ENCODE measurements at places on chromosomes 6 and 20.
A peak's percentile ranks its signal among the peaks of the same experiment; 100 is the strongest.

DNA sequence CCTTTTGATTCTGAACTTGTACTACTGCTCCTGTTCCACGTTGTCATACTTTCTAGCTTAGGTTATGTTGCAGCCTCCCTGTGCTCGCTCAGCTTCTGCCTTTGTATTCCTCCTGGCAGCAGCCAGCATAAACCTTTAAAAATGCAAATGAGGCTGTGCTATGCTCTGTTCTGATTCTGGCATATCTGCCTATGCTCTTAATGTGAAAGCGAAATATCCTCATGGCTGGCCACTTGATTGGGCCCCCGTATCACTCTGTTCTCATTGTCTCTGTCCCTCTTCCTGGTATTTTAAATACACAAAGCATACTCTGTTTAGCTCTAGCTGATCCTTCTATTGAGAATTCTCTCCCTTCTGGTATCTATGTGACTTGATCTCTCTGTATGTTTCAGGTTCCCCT lies 139.0 kb downstream of the JARID2 start:
- no peak for DNase-seq

GRCh38 chr6:165876588-165876987 lies 213.5 kb upstream of the PDE10A start:
- DNase-seq, result peak; percentile 44

DNA sequence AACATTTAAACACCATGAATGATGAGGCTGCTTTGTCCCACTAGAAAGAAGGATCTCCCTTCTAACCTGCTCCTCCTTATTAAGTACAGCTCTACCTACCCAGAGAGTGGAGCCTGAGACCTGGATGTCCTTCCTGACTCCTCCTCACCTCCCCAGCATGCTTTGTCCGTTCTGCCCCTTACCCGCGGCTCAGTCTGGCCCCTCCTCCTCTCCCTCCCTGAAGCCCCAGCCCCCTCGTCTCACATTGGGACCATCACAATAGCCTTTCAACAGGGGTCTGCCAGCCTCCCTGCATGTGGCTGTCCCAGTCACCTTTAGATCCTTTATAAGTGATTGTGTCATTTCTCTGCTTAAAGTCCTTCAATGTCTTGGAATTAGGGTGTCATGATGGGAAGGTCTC lies 72.5 kb downstream of the DZANK1 start:
- no peak for DNase-seq

DNA sequence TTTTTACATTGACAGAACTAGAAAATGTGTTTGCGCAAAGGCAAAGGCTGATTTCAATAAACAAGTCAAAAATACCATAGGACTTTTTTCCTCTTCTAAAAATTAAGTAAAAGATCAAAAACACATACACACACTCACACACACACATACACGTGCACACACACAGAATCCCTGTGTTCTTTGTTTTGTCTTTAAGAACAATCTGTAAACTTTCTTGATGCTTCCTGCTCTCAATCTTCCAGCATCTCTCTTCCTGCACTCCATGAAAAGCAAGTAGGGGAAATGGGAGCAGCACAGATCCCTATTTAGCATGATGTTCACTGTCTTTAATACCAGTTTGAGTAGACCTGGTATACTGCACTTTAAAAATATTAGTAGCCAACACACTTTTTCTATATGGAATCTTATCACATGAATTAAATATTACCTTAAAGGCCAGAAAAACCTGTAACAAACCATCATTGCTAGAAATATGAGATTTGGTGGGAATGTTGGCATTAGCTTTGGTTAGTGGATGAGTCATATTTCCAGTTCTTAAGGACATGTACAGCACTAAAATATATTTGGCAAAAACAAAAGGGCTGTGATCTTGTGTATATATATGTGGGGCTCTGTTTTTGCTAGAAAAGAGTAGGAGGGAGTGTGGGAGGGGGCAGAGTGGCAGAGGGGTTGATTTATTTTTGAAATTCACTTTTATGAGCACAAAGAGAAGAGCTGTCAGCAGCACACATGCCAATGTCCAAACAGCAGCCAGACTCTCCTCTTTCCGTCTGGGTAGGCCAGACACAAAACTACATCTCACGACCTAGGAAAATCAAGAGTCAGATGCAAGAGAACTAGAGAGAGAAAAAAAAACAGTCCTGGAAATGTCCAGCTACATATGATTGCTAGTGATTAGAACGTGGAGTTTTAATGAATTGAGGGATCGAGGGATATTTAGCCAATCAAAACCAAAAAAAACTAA lies 4.6 kb downstream of the PTPRK start:
- DNase-seq, result peak; percentile 31

DNA sequence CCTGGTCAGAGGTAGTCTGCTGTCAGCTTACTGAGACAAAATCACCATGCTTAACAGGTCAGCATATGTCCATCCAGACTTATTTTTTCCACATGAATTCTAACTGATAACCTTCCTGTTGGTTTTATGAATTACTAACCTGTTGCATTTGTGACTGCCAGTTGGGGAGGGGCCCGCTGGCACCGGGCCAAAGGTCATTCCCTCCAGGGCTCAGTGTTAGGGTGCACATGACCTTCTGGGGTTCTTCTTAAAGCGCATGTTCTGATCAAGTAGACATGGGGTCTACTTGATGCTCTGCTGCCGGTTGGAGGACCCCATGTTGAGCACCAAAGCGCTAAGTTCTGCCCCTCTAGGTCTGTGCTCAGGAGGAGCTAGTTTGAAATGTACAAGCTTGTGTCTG lies 15.6 kb downstream of the DUSP22 start:
- no peak for DNase-seq

DNA sequence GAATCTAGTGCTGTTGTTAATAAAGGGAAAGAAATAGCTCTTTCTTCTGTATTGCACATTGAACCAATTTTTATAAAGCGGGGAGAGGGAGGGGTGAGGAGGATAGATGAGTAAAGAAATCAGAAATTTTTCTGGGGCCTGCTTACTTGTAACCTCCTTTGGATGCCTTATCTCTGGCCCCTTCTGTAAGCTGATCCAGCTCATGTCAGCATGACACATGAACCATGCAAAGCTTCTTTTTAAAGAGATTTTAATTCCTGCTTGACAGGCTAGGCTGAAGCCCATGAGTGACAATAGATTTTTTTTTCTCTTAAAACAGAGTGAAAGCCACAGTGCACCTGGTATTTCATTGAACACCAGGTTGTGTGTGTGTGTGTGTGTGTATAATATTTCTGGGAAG lies 325.3 kb downstream of the PRL start:
- no peak for DNase-seq

DNA sequence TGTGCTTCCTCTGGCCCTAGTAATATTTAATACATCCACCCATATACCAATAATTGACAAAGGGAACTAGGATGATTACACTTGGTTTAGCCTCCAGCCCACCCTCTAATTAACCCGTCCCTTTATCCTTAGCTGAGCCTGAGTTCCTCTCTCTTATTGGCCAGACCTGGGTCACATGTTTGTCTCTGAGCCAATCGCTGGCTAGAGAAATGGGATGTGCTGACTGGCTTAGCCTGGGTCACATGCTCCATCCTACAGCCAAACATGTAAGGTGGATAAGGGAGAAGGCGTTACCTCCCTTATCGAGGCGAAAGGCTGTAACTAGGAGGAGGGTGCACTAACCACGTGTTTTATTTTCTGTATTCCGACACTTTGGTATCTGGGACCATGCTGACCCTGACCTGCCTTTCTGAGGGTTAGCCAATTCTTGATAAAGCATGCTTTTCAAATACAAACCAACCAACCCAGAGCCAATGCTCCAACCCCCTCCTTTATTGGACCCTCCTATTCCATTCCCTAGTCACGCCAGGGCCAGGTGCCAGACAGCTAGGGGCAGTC lies 262.7 kb downstream of the PREX1 start:
- no peak for DNase-seq

GRCh38 chr6:37207903-37208456 lies 38.0 kb downstream of the PIM1 start:
- DNase-seq, result peak; percentile 66

DNA sequence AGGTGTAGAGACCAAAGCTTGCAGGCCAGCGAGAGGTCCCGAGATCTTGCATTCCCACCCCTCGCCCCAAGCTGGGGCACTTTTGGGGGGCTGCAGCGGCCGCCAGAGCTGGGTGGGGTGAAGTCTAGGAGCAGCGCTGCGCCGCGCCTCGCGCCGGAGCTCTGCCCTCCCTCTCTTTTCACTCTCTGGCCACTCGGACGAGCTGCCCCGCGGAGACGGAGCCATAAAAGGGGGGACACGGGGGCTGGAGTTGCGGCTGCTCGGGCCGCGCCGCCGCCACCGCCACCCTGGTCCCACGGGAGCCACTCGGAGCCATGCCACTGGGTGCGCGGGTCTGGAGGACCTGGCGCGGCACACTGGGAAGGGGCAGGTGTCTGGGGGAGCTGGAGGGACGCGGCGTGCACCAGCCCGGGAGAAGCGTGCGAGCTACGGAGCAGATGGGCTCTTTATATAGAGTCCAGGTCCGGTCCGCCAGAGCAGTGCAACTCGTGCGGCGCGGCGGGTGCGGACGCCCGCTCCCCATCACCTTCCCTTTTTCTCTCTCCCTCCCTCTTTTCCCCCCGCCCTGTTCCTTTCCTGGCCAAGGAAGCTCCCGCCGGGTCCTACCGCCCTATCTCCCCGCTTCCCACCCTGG lies 687 bp upstream of the HTR1B start:
- DNase-seq, result no peak

DNA sequence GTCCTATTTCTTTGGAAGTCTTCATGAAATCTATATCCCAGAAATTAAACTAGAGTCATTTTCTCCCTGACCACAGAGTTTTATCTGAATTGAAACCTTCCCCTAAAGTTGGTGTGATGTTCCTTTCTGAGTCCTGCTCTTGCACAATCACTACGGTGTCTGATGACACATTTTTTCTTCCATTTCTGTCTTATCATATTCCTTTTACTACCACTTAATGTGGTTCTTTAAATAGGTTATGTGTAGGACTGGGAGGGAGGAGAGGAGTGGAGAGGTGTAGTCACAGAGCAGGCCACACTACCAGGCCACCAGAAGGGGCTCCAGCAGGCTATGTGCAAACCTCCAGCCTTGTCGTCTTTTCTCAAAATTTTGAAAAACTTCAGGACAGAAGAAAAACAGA lies 39.7 kb upstream of the ATXN1 start:
- peak; percentile 46 for DNase-seq

DNA sequence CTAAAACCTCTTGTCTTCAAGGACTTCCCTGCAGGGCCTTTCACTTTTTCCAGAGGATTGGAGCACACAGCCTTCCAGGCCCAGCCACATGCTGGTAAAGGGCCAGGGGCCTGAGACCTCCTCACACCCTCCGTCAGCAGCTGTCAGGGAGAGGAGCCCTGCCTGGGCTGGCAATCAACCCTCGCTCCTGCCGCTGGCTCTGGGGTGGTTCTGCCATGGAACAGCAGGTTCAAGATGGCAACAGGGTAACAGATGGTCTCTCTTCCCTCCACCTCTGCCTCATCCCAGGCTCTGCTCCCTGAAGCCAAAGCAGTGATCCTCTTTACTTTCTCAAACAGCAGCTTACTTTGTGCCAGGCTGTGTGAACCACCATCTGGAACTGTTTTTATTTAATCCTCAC lies 23.8 kb downstream of the PCNA start:
- no peak for DNase-seq

DNA sequence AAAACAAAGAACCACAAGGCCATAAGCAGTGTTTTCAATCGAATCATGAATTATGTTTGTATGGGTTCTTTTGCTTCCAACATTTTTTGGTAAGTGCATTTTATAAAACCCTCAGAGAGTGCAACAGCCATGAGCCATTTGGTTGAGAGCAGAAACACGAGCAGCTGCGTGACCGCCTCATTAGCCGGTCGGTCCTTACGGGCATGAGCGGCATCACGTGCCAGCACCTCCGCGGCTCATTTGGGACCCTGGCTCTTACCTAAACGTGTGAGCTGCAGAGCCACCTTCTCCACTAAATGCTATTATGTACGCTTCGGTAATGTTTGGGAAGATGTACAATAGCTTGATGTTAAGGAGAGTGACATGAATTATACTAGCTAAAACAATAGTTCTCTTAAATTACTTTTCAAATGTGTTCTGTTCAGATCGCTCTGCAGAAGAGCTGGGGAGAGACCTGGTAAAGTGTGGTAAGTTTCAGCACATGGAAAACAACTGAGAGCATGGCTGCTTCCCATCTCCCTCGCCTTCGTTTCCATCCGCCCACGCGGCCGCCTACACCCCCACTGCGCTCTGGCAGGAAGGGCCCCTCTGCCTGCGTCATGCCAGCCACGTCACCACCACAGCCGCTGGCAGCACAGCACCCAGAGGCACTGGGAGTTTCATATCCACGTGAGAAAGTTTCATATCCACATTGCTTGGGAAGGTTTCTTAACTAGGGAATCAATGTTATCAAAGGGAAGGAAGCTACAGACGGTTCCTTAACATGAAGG lies 23.7 kb upstream of the PDE10A start:
- no peak for DNase-seq

DNA sequence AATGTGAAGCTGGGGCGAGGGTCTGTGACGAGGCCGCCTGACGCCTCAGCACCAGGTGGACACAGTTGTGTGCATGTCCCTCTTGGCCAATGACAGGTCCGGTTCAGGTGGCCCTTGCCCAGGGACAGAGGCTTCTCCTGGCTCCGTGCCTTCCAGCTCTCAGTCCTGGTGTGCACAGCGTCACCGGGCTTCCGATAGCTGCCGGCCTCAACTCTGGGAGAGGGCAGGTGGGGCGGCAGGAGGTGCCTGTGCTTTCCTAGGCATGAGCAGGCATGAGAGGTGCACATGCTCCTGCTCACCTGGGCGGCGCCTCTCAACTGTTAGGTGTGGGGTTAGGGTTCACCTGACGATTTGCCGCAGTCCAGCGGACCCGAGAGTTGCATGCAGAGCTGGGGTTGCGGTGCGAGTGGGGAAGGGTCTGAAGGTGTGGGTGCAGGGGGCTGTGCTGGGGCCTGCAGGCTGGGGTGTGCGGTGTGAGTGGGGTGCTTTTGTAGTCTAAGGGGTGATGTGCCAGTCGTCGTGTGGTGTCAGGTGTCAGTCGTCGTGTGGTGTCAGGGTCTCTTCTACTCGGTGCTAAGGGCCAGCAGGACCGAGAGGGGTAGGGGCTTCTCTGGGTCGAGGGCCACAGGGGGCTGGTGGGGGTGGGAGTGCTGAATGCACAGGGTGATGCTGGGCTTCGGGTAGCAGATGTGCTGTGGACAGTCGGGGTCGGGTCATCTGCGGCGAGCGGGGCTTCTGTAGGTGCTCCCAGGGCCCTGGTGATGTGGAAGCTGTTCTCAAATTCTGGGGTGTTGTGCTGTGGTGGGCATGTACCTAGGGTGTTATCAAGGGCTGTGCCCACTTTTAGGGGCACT lies 3.8 kb upstream of the SOX18 start:
- no peak for DNase-seq

DNA sequence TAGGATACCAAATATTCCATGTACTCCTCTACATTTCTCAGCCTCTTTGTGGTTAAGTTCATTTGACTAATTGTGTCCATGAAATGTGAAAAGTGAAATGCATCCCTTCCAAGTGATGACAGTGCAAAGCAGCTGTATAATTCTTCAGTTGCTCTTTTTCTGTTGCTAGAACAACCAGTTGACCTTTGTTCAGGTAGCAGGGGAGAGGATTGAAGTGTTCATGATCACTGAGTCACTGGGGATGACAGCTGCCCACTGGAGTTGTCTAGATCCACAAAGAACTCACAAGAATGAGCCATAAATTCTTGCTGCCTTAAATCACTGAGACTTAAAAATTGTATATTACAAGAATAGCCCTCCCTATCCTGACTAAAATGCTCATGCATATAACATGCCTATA lies 254.6 kb downstream of the EPHA7 start:
- no peak for DNase-seq

All from fibroblast of gingiva (primary cell).